ENCODE measurements at places on chromosomes 16 and 17. TPM values are rescaled to one million over a fixed set of nuclear protein-coding genes. Genes with fewer than 3 reads are reported as not detected.

DNA sequence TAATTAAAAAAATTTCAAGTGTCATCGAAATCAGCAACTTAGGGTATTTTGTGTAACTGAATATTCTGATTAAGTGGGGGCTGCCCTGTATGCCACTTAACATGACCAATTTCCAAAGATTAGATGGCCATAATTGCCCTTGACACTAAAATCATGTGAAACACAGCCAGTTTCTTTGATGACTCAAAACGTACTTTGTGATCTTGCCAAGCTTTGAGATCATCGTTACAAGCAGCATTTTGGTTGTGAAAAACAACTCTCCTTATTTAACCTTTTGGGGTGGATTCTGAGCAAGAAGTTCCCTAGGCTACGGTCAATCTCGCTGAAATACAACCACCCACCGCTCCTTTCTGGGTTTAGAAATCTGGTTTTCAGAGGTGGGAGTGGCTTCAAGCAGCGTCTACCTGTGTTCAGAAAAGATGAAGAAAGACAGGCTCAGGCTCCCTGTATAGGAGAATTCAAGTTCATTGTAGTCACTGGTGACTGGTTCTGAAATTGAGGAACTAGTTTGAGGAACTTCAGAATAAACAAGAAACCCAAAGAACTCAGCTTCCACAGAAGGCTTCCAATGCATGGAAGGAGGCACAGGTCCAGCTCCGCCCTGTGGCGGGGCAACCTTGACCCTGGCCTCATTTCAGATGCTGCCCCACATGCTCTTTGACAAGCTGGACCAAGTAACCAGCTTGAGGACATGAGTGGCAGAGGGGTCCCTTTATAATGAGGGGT is 9.4 kb downstream of the MAP3K14 start:
- no peaks in the 10 kb centered on the region for H3K27me3 ChIP-seq
- peaks cover 50% of the 10 kb centered on the region for H3K4me1 ChIP-seq
- no peak overlapping the region for H3K4me3 ChIP-seq
- H3K27ac ChIP-seq, result peak overlapping the region; percentile 40
- no peak for DNase-seq
- H3K36me3 ChIP-seq, result no peaks in the 10 kb centered on the region

GRCh38 chr16:86499889-86500707 is 10.2 kb upstream of the FOXF1 start:
- DNase-seq, result no peak
- H3K4me3 ChIP-seq, result no peak overlapping the region
- H3K36me3 ChIP-seq, result no peaks in the 10 kb centered on the region
- H3K4me1 ChIP-seq, result no peaks in the 10 kb centered on the region

DNA sequence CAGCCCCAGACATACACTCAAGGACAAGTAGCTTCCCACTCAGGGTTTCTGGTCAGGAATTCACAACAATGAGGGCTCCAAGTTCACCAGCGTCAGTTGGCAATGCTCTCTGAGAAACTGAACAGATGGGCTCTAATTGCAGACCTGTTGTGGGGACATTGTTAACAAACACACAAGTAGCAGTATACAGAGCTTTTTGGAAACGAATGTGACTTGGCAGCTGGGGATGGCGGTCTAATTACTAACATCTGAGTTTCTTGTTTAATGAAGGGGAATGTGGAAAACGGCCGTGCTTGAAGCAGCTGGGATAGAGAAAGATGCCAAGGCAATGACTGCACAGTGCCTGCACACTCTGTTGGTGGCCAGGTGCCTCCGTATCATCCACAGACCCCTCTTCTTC is 316.1 kb upstream of the IRX3 start:
- no peak for DNase-seq
- no peaks in the 10 kb centered on the region for H3K27me3 ChIP-seq
- H3K36me3 ChIP-seq, result no peaks in the 10 kb centered on the region
- H3K4me3 ChIP-seq, result no peak overlapping the region

DNA sequence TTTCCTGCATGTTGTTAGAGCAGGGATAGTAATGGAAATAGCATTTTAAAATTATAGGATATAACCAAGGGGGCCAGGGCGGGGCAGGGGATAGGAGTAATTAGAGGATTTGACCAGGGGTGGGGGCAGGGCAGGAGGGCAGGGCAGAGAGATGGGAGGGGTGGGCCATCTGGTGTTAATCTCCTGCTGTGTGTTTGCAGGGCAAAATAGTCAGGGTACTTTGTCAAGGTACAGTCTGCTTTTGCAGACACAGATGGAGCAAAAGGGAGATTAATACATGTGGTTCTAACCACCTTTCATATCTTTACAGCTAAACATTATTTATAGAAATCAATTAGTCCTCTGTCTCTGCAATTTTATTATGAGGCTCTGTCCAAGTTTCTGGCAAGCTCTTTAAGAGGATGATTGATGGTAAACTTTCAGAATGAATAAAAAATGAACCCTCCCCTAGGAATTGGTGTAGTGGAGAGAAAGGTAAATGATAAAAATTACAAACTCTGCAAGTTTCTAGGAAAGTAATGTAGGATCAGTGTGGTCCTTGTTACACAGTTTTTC is 6.6 kb downstream of the ANKFN1 start:
- no peaks in the 10 kb centered on the region for H3K36me3 ChIP-seq
- H3K4me1 ChIP-seq, result no peaks in the 10 kb centered on the region

DNA sequence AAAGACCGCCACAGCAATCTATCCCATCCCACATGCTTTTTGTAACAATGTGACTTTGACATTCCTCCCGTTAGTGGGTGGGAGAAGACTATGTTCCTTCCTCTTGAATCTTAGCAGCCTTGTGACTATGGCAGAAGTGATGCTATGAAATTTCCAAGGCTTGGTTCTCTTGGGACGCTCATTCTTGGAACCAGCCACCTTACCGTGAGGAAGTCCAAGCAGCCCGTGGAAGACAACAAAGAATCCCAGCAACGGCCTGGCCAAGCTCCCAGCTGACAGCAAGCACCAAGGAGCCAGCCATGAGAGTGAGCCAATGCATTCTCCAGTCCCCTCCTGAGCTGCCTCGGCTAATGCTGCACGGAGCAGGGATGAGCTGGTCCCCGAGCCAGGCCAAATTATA is 62.3 kb downstream of the VPS53 start:
- H3K36me3 ChIP-seq, result peaks cover 5% of the 10 kb centered on the region
- no peak overlapping the region for H3K27ac ChIP-seq
- DNase-seq, result no peak
- no peak overlapping the region for H3K4me3 ChIP-seq
- no peaks in the 10 kb centered on the region for H3K27me3 ChIP-seq

The KRTAP4-5 gene
- not detected for total RNA-seq

DNA sequence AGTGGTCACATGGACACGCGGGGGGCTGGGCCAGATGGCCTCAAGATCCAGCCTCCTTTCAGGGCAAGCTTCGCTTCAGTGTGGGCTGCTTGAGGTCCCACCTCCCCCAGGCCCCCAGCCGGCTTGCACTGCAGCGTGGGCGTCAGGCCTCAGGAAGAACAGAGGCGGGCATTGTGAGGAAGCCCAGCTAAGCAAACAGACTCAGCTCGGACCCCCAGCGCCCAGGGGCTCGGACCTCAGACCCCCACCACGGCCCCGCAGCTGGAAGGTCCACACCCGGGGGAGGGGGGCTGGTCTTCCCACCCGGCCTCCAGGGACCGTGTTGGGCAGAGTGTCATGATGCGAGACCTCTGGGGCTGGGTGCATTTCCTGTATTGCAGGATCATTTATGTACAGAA is 24.7 kb upstream of the ZNF469 start:
- no peak overlapping the region for H3K4me3 ChIP-seq
- H3K27me3 ChIP-seq, result peaks cover 19% of the 10 kb centered on the region
- H3K27ac ChIP-seq, result no peak overlapping the region
- no peaks in the 10 kb centered on the region for H3K36me3 ChIP-seq

The P2RX5 gene
- 9.0 TPM for total RNA-seq

- no peaks in the 10 kb centered on the region for H3K36me3 ChIP-seq
- H3K4me1 ChIP-seq, result no peaks in the 10 kb centered on the region
- DNase-seq, result no peak
- H3K4me3 ChIP-seq, result no peak overlapping the region
- H3K27ac ChIP-seq, result no peak overlapping the region
Observed at GRCh38 chr16:28038409-28038808, 25.1 kb downstream of the GSG1L start.

- H3K4me3 ChIP-seq, result no peak overlapping the region
- peaks cover 9% of the 10 kb centered on the region for H3K4me1 ChIP-seq
- DNase-seq, result no peak
- no peaks in the 10 kb centered on the region for H3K36me3 ChIP-seq
- no peaks in the 10 kb centered on the region for H3K27me3 ChIP-seq
- H3K27ac ChIP-seq, result no peak overlapping the region
Observed at GRCh38 chr17:2856727-2857126, 60.5 kb downstream of the RAP1GAP2 start.

DNA sequence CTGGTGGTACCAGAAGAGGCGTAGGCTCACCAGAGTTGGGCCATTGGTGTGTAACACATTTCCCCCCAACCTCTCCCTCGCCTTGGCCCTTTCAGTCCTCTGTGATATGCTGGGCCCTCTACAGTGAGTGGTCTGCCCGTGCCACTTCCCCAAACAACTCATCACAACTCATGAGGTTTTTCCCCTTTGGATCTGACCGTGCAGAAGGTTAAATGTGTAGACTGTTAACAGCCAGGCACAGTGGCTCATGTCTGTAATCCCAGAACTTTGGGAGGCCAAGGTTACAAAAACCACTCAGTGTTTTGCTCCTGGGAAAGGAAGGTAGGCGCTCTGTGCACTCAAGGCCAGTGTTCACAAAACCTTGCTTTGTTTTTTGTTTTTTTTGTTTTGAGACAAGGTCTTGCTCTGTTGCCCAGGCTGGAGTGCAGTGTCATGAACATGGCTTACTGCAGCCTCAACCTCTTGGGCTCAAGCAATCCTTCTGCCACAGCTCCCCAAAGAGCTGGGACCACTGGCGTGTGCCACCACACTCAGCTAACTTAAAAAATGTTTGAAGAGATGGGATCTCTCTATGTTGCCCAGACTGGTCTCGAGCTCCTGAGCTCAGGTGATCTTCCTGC is 11.3 kb upstream of the CYB5B start:
- peaks cover 93% of the 10 kb centered on the region for H3K4me1 ChIP-seq
- H3K27me3 ChIP-seq, result no peaks in the 10 kb centered on the region
- peak overlapping the region; percentile 99 for H3K27ac ChIP-seq

DNA sequence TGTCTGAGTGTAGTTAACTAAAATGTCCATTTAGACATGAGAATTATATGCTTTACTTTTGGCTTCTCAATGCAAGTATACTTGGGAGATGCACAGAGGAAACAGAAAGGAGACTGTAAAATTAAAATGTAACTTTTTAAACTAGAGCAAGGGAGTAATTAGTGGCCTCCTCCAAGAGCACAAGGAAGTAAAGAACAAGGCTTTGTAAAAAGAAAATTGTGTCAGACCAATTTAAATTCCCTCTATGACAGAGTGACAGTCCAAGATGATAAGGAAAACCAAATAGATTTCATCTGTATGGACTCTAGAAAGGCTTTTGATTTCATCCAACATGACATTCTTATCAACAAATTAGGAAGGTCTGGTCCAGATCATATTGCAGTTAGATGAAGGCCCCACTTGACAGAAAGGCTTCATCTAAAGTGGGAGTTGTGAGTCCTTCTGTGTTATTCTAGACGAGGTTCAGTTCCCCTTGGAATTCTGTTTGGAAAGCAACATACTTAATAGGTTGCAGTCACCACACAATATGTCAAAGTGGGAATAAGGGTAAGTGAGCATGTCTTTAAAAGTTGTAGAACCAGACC is 6.5 kb upstream of the CAPNS2 start:
- H3K4me3 ChIP-seq, result no peak overlapping the region
- no peak for DNase-seq
- H3K27me3 ChIP-seq, result no peaks in the 10 kb centered on the region
- no peaks in the 10 kb centered on the region for H3K36me3 ChIP-seq

DNA sequence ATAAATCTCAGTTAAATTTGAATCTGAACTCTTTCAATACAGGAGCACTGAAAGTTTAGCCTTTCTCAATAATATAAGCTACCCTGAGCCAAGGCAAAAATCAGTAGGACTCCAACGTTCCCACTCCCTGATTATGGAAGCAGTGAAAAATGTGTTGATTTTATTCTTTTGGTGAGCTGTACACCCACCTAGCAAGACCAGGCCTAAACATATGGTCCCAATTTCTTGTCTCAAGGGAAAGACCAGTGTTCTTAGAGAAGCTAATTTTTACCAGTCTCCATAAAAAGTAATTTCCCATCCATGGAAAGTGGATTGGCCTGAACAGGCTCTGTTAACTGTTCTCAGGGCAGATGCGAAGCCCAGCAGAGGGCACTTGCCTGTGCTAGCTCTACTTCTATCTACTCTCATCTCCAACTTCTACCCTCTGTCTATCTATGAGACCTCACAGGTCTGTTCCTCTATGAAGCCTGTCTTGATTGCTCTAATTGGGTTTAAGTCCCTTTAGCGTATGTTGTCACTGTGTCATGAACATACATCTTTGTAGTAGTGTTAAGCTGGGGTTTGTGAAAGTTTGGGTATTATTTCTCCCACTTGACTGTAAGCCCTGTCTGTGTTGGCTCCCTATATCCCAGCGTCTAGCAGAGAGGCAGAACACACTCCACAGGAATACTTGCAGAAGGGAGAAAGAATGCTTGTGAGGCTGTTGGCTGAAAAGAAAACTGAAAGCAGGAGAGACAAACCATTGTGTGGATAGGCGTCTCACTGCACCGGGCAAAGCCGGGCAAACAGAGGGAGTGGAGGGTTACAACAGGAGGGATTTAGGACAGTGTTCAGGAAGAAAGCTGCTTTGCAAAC is 167.1 kb upstream of the MAF start:
- H3K36me3 ChIP-seq, result no peaks in the 10 kb centered on the region
- no peaks in the 10 kb centered on the region for H3K4me1 ChIP-seq
- no peak overlapping the region for H3K4me3 ChIP-seq

DNA sequence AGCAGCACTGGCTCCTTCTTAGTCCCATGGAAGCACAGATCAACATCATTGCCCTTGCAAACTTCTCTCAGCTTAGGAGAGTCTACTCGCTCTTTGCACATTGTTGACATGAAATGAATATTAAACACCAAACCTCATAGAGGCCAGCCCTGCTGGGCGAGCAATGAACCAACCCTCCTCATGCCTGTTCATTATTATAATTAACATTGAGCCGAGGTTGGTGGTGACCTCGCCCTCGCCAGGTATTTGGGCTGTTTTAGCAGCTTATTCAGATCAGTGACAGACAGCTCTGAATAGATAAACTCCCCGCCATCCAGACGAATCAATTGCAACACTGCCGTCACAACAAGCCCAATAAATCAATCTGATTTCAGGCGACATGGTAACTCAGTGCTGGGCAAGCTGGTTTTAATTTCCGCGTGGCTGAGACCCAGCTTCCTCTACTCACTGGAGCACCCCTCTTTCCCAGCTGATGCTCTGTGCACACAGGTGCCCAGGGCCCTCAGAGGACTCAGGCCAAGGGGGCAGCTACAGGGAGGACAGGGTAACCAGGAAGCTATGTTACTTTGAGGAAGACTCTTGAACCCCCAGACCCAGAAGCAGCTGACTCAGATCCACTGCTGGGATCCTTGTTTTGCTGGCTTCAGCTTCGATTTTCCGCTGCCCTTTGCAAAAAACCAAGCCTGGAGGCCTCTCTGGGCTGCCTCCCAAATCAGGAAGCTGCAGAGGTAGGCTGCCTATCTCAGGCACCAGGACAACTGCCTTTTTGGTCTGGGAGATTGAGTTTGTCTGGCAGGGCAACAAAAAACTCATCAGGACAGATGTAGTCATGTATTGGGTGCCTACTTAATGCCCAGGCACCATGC is 10.7 kb upstream of the SEZ6 start:
- H3K27ac ChIP-seq, result no peak overlapping the region
- no peak for DNase-seq
- H3K4me3 ChIP-seq, result no peak overlapping the region
- H3K4me1 ChIP-seq, result peaks cover under 1% of the 10 kb centered on the region

Data from HCT116 (cell line).